ENCODE measurements at places on chromosomes 7 and 10. TPM values are rescaled to one million over a fixed set of nuclear protein-coding genes. Genes with fewer than 3 reads are reported as not detected.

The PDE1C gene
- not detected for total RNA-seq

The AKR1C4 gene
- not detected for total RNA-seq

The UPK3B gene
- total RNA-seq: not detected

The SLC35G1 gene
- total RNA-seq: 1.5 TPM

The OR2A7 gene
- total RNA-seq: not detected

The DMBT1 gene
- total RNA-seq: not detected

The TMEM120A gene
- 32.8 TPM for total RNA-seq

The MASTL gene
- 18.3 TPM for total RNA-seq

The CRYGN gene
- not detected for total RNA-seq

The LIPA gene
- total RNA-seq: 14.5 TPM

The RGR gene
- not detected for total RNA-seq

The NPC1L1 gene
- not detected for total RNA-seq

The WDR86 gene
- not detected for total RNA-seq

The BAMBI gene
- total RNA-seq: not detected

The SPDYE5 gene
- total RNA-seq: not detected

The GTF2IRD1 gene
- not detected for total RNA-seq
